ENCODE measurements at places on chromosomes 2 and 18.

GRCh38 chr2:84855731-84856130 is 25.2 kb downstream of the TRABD2A start:
- DNase-seq: no peak

DNA sequence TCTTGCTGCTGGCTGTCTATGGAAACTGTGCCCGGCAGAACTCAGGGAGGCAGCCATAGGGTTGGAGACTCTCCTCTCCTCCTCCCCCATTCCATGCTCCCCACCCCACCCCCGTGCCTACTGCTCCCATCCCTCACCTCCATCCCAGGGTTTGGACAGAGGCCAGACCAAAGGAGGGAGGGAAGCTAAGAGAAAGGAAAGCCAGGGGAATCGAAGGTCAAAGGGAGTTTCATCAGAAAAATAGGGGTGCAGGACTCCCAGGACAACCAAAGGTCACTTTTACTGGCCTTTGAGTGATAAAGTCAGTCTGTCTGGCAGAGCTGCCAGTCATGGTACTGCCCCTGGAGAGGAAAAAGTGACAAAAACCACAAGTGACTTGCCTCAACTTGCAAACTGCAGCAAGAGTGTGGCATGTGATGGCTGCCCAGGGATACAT is 187.3 kb upstream of the CTAGE1 start:
- no peak for DNase-seq

DNA sequence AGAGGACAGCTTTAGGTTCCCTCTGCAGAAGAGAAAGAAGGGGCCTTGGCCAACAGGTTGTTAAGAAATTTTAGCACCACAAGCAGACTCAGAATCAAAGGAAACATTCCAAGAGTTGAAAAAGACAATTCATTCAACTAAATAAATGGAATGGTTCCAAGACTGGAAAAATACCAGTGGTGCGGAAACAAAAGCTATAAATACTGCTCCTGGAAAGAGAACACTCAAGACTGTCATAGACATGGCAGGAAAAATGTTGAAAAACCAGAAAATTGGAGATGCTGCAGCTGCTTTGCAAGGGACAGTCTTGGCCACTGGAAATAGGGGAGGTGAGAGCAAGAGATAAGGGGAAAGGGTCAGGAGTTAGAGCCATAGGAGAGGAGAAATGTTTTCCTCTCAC is 312.7 kb upstream of the CYRIA start:
- no peak for DNase-seq

DNA sequence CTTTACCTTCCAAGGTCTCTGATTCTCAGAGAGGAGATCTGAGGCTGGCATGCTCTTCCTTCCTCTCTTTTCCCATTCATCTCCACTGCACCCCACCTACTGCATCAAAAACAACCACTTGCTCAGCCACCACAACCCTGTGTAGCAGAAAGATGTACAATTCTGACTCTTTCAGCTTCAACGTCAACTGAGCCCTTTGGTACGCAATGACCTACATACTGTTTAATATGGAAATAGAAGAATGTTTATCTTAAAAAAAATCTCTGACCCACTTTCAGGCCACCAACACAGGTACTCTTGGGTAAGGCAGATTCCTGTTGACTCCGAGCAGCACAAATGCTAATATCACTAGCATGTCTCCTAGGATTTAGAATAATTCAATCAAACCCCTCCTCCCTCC is 76.2 kb upstream of the AFF3 start:
- no peak for DNase-seq

- no peak for DNase-seq
Observed at GRCh38 chr2:186755066-186755465, 61.2 kb downstream of the FAM171B start.

- DNase-seq: no peak
Observed at GRCh38 chr2:101609433-101609832, 88.1 kb upstream of the MAP4K4 start.

DNA sequence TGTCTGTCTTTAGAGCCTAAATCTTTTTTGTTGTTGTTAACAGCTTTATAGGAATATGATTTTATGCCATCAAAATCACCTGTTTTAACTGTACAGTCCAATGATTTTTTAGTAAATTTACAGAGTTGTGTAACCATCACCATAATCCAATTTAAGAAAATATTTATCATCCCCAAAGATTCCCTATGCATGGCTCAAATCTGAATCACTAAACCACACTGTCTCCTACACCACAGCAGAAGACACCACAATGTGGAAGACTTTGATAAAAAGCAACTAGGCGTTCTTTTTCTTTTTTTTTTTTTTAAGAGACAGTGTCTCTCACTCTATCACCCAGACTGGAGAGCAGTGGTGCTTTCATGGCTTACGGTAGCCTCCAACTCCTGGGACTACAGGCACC is 99.6 kb downstream of the TXNL1 start:
- DNase-seq: no peak

DNA sequence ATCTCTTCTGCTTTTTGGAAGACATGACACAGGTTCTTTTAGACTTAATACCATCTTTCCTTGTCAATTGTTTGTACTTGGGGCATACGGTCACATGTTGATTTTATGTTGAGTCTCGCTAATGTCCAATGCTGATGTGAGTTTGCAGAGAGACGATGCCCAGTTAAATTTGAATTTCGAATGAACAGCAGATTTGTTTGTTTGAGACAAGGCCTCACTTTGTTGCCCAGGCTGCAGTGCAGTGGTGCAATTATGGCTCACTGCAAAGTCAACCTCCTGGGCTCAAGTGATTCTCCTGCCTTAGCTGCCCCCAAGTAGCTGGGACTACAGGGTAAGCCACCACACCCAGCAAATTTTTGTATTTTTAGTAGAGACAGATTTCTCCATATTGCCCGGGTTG is 473.5 kb downstream of the RIT2 start:
- no peak for DNase-seq
